ENCODE measurements at places on chromosomes 1 and 21. TPM values are rescaled to one million over a fixed set of nuclear protein-coding genes. Genes with fewer than 3 reads are reported as not detected.

DNA sequence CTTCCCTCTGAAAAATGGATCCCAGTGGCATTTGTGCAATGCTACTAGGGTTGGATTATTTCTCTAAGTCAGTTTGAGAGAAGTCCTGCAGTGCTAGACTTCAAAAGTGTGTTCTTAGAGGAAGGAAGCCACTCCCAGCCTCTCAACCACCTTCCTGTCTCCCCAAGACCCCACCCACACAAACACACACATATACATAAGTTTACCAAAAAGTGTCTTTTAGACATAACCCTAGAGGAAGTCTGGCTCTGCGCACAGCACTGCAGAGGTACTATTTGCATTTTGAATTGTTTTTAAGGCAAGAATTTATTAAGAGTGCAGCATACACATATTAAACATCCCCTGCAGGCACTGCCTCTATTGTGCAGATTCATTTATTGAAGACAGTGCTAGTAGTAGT, 127.3 kb downstream of the HHIPL2 start:
- DNase-seq, result no peak

GRCh38 chr21:35138665-35139381, 89.7 kb upstream of the RUNX1 start:
- DNase-seq, result no peak

GRCh38 chr1:57132993-57133622, 167.3 kb upstream of the C8B start:
- DNase-seq, result no peak

DNA sequence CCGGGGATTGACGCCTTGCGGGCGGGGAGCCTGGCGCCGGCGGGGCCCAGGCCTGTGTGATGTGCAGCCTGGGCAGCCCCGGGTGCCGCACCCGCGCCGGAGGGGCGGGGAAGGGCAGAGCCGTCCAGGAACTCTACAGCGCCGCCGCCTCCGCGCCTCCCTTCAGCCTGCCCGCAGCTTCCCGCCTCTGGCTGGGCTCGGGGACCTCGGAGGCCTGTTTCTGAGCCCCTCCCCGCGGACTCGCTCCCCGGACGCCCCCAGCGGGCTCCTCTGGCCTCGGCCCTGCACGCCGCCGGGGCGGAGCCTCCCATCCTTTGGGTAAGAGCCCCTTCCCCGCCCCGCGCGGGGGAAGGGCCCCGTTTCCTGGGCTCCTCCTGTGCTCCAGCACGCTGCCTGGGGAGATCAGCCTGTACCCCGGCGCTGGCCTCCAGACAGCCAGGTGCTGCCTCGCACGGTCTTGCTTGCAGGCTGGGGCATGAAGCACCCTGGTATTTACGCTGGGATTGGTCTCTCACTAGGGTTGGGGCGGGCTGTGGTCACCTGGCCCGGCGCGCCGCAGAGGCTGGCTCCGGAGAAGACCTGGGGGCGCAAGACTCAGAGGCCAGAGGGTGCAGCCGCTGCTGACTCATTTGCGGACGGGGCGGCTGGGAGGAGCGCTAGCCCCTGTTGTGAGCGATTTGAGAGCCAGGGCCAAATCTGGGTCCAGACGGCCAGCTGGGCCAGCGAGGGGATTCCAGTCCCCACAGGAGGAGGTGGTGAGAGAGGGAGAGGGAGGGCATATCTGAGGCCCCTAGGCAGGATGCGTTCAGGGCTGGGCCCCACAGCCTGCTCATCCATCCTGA, 5.7 kb upstream of the ACOT11 start:
- peak; percentile 75 for DNase-seq

DNA sequence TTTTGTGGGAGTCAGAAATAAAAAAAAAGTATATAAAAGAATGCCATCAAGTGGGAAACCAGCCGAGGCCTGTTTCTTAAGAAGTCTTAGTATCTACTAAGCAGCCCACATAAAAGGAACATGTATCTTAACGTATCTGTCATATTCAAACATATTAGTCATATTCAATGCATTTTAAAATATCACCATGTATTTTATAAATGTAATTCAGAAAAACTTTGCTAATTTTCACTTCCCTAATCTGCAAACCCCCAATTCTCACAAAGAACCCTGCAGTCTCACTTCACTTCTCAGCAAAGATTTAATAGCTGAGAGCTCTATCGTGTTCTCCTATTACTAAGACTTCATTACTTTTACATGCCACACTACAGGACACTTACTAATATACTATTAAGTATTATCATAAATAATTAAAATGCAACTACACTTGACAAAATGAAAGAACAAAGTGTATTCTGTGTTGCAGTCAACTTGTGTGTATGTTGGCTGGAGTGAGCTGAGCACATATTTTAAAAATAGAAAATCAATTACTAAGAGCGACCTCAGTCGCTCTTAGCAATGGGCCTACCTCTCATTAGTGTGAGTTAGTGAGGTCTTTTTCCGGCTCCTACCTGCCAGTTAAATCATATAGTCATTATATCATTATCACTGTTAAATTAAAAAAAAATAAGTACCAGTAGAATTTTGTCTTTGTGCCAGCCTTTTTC, 484.3 kb downstream of the LMO4 start:
- no peak for DNase-seq

SERPINC1 gene
- total RNA-seq, result not detected

ZSWIM5 gene
- total RNA-seq, result 6.6 TPM

MCOLN3 gene
- 0.90 TPM for total RNA-seq

STUM gene
- total RNA-seq, result 0.08 TPM

NUP210L gene
- total RNA-seq, result 0.15 TPM

BTBD19 gene
- 10.4 TPM for total RNA-seq

Data from endothelial cell (in vitro differentiated cells).